H9 (cell line): ENCODE measurements at places on chromosomes 13 and 19. TPM values are rescaled to one million over a fixed set of nuclear protein-coding genes. Genes with fewer than 3 reads are reported as not detected.

GRCh38 chr13:85694992-85695391 lies 104.2 kb downstream of the SLITRK6 start:
- no peak overlapping the region for H3K4me3 ChIP-seq
- no peak for DNase-seq
- H3K36me3 ChIP-seq, result peaks cover 29% of the 10 kb centered on the region
- H3K4me1 ChIP-seq, result no peaks in the 10 kb centered on the region

DNA sequence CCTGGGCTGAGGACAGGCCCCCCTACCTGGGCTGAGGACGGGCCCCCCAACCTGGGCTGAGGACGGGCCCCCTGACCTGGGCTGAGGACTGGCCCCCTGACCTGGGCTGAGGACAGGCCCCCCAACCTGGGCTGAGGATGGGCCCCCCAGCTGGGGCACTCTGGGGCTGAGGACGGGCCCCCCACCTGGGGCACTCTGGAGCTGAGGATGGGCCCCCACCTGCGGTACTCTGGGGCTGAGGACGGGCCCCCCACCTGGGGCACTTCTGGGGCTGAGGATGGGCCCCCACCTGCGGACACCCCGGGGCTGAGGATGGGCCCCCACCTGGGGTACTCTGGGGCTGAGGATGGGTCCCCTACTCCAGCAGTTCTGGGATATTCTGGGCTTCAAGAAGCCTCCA lies 65.5 kb downstream of the RASA3 start:
- H3K36me3 ChIP-seq, result peaks cover 9% of the 10 kb centered on the region
- H3K27ac ChIP-seq, result no peak overlapping the region
- DNase-seq, result no peak

DNA sequence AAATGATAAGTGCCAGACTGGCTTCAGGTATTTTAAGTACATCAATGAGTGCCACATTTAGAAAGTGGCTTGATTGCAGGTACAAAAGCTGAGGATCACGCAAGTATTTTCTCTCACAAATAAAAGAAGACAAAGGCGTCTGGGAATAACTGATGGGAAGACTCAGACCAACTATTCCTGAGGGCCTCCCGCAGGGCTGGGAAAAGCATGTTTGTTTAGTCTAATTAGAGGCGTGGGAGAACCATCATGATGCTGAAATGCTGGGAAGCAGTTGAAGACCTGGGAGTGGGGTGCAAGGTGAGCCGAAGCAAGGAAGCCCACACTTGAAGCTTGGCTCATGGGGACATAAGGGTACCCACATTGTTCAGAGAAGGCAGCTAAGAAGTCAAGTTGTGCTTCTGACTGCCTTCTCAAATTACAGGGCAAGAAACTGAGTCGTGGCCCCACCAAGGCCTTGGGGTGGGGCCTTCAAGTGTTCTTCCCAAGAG lies 536.0 kb downstream of the MYO16 start:
- no peaks in the 10 kb centered on the region for H3K27me3 ChIP-seq
- DNase-seq, result no peak
- H3K4me3 ChIP-seq, result no peak overlapping the region
- H3K4me1 ChIP-seq, result no peaks in the 10 kb centered on the region; the same call in 1 of the 2 replicates
- no peaks in the 10 kb centered on the region for H3K36me3 ChIP-seq
- H3K27ac ChIP-seq, result no peak overlapping the region

Gene PAF1
- 34.9 and 38.0 TPM in 2 replicates for total RNA-seq

Gene CEACAM21
- total RNA-seq, result not detected in 2 replicates
